ENCODE measurements at places on chromosomes 5 and 9.

GRCh38 chr5:112973904-112974303 lies 2.7 kb upstream of the DCP2 start:
- no peak for DNase-seq

GRCh38 chr9:119675951-119676350 lies 306.7 kb upstream of the BRINP1 start:
- DNase-seq: no peak

- DNase-seq: peak; percentile 27
Observed at GRCh38 chr9:2597483-2597882, 24.1 kb upstream of the VLDLR start.

DNA sequence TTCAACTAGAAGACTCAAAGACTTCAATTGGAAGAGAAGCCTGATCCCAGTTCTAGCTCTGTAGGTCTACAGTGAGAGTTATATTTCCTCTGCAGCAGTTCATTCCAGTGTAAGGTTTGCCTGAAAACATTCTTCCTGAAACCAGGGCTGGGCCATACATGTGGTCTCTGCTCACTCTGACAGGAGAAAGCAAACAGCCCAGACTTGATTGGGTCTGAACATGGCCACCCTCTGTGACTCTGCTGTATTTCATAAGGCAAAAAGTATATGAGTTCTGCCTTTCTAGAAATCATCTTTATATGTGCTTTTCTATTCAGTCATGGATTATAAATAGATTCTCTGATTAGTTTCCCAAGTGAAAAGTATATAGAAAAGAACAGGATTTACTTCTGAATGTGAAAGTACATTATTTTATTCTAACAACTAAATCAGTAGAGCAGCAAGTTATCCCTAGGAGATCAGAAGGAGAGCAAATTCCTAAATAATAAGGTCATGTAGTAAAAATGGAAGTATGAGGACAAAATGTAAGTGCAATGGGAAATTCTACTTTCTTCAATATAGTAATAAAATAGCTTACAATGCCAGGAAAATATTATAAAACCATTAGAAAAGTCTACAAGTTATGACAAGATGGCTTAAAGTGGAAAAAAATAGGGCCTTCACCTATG lies 144.3 kb downstream of the EFNA5 start:
- no peak for DNase-seq

- DNase-seq: no peak
Observed at GRCh38 chr5:151808451-151809169, 36.9 kb downstream of the G3BP1 start.

GRCh38 chr9:72151104-72151503 lies 1.9 kb downstream of the GDA start:
- no peak for DNase-seq

- DNase-seq: peak; percentile 12
Observed at GRCh38 chr9:21709464-21710058, 92.9 kb upstream of the MTAP start.

GRCh38 chr5:139131921-139132432 lies 66.2 kb downstream of the SIL1 start:
- DNase-seq: no peak

- no peak for DNase-seq
Observed at GRCh38 chr5:59615272-59615671, 278.3 kb downstream of the PDE4D start.

DNA sequence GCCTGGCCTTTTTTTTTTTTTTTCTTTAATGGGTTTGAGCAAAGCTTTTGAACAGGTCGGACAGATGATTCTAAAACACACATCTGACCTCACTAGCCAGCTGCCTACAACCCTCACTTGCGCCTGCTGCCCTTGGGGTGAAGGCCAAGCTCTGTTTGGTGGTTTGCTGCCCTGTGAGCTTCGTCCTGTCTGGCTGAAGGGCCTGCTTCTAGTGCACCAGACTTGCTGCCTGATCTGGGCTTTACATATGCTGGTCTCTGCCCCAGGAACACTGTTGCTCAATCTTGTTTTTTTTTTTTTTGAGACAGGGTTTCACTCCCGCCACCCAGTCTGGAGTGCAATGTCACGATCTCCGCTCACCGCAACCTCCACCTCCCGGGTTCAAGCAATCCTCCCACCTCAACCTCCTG lies 16.4 kb upstream of the DOLPP1 start:
- no peak for DNase-seq

DNA sequence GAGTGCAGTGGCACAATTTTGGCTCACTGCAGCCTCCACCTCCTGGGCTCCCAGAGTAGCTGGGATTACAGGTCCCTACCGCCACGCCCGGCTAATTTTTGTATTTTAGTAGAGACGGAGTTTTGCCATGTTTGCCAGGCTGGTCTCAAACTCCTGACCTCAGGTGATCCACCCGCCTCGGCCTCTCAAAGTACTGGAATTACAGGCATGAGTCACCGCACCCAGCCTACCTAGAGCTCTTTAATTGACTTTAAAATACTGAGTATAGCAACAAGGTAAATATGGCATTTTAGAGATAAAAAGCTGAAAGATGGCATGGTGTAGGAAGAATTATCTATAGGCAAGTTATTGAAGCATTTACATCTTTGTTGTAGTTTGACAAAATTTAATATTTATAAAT lies 21.0 kb downstream of the APC start:
- no peak for DNase-seq

DNA sequence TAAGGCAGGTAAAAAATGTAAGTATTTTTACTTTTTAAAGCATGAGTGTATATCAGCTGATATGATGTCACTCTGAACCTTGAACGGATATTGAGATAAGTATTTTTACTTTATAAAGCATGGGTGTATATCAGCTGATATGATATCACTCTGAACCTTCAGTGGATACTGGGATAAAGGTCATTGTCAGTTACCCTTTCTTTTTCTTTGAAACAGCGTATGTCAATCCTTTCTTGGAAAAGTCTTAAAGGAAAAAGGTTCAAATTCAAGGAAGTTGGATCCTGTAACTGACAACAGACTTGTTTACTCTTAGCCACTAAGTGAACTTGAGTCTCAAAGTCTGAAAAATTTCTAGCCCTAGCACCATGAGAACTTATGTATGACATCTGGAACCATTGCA lies 61.7 kb upstream of the IFNK start:
- no peak for DNase-seq

DNA sequence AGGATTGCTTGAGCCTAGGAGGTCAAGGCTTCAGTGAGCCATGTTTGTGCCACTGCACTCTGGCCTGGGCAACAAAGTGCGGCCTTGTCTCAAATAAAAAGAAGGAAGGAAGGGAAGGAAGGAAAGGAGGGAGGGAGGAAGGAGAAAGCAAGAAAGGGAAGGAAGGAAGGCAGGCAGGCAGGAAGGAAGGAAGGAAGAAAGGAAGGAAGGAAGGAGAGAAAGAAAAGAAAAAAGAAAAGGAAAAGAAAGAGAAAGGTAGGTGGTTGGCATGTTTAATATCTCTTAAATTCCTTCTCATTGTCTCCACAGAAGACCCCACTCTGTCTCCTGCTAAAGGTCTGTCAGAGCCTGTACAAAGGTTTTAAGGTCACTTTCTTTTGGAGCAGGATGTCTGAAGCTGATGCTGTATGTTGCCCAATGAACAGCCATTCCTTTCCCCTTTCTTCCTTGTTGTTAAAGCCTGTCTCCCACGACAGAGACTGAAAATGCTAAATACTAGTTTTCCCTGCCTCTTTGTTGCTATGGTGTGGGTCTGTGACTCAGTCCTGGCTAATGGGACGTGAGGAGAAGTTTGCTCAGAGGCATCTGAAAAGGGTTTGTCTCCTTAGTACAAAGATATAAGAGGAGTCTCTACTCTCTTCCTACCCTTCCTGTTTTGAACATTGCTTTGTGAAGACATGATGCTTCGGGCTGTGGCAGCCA lies 213.3 kb downstream of the PCSK1 start:
- DNase-seq: no peak

DNA sequence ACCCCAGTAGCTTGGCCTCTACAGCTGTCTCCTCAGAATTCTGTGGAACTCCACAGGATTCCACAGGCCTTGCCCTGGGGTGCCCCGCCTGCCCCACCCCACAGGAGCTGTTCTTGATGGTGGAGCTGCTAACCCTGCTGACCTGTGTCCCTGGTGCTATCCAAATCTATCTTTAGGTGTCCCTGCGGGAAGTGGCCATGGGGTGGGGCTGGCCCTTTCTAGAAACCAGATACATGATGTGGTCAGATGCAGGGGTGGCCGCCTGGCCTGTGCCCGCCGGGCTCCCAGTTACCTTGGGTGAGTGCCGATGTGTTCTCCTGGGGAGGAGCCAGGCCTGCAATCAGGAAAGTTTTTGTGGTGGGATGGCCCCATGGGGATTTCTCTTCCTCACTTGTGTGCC lies 34.2 kb downstream of the WNK2 start:
- no peak for DNase-seq

DNA sequence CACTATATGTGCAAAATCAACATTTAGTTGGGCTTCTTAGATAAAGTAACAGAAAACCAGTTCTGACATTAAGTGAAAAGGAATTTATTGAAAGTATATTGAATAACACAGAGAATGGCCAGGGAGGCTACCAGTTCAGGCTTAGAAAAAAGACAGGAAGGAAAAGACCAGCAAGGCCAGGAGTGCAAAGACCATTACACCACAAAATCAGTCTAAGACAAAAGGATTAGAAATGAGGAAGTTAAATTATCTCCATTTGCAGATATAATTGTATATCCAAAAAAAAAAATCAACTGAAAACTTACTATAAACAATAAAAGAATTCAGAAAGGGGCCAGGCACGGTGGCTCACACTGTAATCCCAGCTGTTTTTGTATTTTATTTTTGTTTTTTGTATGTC lies 4.8 kb upstream of the TEX10 start:
- DNase-seq: no peak

- no peak for DNase-seq
Observed at GRCh38 chr9:135051316-135052038, 36.0 kb upstream of the OLFM1 start.

DNA sequence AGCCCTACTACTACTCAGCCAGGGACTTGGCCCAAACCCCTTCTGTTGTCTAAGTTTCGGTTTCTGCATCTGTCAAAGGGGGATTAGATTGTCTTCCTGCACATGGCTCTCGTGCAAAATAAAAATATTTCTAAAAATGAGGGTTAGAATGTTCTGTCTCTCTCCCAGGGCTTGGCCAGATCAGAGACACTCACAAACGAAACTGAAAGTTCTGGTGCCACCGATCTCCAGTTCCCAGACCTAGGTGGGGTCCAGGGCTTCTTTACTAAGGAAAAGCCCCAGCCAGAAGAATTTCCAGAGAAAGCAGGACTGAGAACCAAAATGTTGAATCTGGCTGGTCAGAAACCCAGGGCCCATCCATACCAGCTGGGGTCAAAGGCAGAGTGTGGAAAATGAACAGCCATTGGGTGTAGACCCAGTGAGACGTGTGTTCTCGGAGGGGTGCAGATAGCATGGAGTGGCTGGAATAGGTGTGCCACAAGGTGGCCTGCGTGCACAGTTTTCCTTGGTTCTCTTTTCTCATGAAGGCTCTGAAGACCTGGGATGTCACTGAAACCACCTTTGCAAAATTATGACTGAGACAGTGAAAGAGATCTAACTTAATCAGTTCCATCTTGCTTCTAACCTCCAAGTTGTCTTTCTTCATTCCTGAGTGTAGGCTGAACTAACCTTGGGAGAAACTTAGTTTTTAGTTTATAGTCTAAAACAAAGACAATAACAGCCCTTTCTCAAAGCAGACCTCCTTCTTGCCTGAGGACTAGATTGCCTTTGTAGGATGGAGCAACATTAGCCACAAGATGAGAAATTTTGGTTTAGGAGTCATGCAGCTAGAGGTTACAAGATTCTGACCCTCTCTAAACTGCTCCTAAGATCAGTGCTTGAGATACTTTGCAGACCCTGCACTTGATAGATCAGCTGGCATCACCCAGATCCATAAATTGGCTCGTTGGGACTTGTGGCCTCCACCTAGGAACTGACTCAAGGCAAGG lies 2.3 kb upstream of the SLC23A1 start:
- no peak for DNase-seq

DNA sequence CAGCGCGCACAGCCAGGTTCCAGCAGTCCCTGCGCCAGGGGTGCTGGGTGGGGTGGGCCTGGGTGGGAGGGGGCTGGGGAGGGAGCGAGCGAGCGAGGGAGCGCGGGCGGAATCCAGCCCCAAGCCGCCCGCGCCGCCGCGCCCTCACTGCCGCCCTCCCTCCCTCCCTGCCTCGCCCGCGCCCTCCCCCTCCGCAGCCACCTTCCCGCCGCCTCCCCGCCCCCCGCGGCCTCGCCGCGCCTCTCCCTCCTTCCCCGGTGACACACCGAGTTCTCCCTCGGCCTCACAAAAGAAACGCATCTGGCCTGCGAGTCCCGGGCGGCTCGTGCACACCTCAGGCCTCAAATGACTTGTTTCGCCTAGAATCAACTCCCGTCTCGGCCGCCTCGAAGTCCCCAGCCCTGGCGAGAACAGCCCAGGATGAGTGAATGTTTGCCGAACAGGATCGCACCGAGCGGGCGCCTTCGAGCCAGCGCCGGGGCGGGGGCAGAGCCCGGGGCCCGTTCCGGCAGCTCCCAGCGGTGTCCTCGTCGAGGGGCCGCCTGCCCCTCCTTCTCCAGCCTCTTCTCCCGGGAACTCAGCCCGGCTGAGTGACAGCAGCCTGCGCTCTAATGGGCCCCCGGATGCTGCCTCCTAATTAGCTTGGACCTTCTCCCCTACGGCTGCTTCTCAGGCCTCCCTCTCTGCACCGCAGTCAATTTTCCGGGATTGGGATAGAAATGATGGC lies 371 bp upstream of the PITX1 start:
- DNase-seq: no peak

- DNase-seq: no peak
Observed at GRCh38 chr9:114860187-114860586, 54.3 kb upstream of the TNFSF15 start.

DNA sequence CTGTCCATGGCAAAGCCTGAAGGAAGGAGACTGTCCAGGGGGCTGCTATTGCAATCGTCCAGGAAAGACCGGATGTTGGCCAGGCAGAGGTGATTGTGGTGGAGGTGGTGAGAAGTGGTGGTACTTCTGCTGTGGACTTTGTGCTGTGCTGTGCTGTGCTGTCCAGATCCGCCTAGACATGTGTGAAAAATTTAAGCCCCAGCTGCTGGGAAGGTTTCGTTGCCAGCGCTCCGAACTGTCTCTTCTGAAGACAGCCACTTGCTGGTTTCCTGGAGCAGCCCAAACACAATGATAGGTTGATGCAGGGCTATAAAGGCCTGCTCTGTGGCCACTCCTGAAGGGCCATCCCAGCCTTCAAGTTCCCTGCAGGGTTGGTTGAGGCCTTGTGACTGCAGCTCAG lies 223.0 kb upstream of the MPDZ start:
- DNase-seq: no peak

GRCh38 chr5:62627121-62627520 lies 48.5 kb downstream of the LRRC70 start:
- DNase-seq: no peak

DNA sequence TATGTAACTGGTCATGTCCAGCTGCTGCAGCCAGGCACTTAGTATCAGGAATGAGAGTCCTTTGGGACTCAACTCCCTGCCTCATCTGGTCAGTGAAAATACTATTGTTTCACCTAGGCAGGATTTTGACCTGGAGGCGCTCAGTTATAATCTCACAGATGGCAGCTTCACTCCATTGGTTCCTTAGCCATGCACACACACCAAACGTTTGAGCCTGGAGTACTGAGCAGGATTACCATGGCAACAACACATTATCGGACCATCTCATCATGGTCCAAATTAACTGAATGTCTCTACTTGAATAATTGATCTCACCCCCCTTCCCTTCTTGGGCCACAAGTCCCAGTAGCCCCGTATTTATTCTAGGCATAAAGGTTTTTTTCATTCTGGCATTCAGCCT lies 15.0 kb upstream of the SREK1 start:
- DNase-seq: no peak
